ENCODE measurements at places on chromosomes 1 and 21. TPM values are rescaled to one million over a fixed set of nuclear protein-coding genes. Genes with fewer than 3 reads are reported as not detected.

GRCh38 chr1:197915862-197916499 lies 1.2 kb upstream of the LHX9 start:
- H3K27ac ChIP-seq: no peak overlapping the region
- no peaks in the 10 kb centered on the region for H3K36me3 ChIP-seq
- peaks cover 92% of the 10 kb centered on the region for H3K27me3 ChIP-seq
- DNase-seq: no peak
- peak overlapping the region; percentile 49 for H3K4me3 ChIP-seq

KRTAP13-3 gene
- not detected for total RNA-seq

GRCh38 chr1:63671514-63671913 lies 78.3 kb downstream of the PGM1 start:
- no peak overlapping the region for H3K27ac ChIP-seq
- H3K36me3 ChIP-seq: peaks cover 2% of the 10 kb centered on the region
- H3K27me3 ChIP-seq: no peaks in the 10 kb centered on the region
- no peak for DNase-seq
- H3K4me1 ChIP-seq: no peaks in the 10 kb centered on the region

DNA sequence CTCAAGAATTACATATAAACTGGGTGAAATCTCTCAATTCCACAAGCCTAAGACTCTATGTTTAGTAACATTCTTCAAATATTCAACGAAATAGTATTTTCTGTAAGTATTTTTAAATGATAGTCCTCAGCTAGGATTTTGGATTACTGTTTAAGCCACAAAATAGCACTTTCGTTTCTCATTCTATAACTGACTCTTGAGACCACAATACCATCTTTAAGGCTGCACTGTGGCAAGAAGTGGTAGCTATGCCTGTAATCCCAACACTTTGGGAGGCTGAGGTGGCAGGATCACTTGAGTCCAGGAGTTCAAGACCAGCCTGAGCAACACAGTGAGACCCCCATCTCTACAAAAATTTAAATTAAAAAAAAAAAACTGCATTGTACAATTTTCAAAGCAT lies 126.7 kb downstream of the CDC42BPA start:
- no peak for DNase-seq
- no peak overlapping the region for H3K27ac ChIP-seq
- peaks cover 22% of the 10 kb centered on the region for H3K27me3 ChIP-seq
- peaks cover 6% of the 10 kb centered on the region for H3K4me1 ChIP-seq
- H3K4me3 ChIP-seq: no peak overlapping the region

S100A12 gene
- not detected for total RNA-seq

- H3K4me3 ChIP-seq: no peak overlapping the region
- no peak overlapping the region for H3K27ac ChIP-seq
- peaks cover 6% of the 10 kb centered on the region for H3K4me1 ChIP-seq
- H3K36me3 ChIP-seq: no peaks in the 10 kb centered on the region
- DNase-seq: no peak
- peaks cover 17% of the 10 kb centered on the region for H3K27me3 ChIP-seq
Measured at GRCh38 chr1:156079762-156080161, 2.5 kb downstream of the MEX3A start.

- H3K27me3 ChIP-seq: peaks cover 12% of the 10 kb centered on the region
- no peaks in the 10 kb centered on the region for H3K36me3 ChIP-seq
- no peak overlapping the region for H3K4me3 ChIP-seq
Measured at GRCh38 chr1:236400061-236400603, 6.0 kb downstream of the EDARADD start.

DNA sequence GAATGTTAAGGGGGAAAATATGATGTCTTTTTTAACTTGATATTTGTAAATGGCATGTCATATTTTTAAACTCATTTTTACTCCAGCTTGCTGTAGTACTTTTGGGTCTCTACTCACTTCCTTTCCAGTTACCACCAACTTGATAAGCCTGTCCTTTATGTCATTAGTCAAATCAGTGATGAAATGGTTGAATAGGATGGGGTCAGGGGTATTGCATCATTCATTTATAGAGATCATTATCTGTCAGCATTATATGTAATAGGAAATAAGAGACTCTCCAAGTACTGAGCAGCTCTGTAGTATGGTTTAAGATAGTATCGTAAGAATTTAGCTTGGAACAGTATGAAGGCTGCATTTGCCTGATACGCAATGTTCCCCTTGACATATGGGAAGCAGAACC lies 227.3 kb downstream of the BRINP3 start:
- no peak overlapping the region for H3K4me3 ChIP-seq
- no peaks in the 10 kb centered on the region for H3K4me1 ChIP-seq
- DNase-seq: no peak
